ENCODE measurements at places on chromosomes 11 and 22.

- no peak for DNase-seq
Observed at GRCh38 chr22:46110215-46110614, 40.1 kb upstream of the PPARA start.

GRCh38 chr11:86671531-86672006 lies 847 bp downstream of the ME3 start:
- no peak for DNase-seq

DNA sequence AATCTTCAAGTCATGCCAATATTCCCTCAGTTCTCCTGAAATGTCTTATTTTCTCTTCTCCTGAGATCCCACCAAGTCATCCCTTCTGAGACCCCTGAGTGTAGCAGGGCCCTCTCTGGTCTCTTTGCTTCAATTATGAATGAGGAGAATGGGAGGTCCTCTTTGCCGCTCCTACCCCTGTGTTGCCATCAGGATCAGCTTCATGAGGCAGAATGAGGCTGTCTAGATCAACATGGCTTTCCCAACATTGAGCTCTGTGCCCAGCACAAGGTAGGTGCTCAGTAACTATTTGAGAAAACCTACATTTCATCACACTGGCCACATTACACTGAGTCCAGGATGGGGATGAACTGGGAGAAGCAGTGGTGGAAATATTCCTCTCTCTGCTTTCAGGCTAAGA lies 107.2 kb downstream of the ZNF280B start:
- no peak for DNase-seq

DNA sequence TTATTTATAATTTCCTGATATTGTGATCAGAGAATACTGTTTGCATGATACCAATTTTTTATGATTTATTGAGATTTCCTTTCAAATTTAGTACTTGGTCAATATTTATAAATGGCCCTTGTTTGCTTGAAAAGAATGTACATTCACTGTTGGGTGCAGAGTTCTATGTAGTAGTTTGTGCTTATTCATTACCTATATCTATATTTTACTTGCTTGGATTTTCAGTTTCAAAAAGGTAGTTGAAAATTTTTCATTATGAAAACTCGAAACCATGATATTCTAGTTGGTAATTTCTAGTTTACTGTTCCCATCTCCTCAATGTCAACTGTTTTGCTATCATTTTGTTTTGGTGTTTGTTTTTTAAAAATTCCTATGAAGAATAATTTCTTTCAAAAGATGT lies 155.7 kb downstream of the AASDHPPT start:
- DNase-seq: no peak

DNA sequence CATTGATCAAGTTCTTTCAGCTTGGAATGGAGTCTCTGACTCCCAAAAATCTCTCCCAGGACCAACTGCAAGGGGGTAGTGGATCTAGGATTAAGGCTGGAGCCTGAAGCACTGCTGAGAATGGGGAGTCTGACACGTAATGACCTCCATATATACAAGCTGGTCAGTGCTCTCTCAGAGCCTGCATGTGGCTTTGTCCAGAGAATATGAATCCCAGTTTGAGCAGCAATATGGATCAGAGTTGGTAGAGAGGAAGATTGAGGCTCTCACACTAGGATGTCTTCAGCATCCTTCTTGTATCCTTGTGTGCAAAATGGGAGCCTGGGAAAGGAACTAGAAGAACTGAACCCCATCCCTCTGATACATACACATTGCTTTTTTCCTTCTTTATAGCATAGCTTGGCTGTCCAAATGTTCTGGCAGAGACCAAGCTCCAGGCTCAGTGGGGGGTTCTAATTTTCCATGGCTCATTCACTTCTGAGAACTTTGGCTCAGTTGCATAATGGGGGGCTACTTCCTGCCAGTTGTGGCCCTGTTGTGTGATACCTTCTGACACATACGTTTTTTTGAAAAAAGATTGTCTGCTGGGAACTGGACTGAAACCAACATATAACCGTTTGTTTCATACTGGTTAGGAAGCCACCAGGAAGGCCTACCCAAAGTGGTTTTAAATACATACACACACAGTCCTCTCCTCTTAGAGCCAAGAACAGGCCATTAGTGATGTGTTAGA lies 138.2 kb downstream of the ETS1 start:
- DNase-seq: no peak

DNA sequence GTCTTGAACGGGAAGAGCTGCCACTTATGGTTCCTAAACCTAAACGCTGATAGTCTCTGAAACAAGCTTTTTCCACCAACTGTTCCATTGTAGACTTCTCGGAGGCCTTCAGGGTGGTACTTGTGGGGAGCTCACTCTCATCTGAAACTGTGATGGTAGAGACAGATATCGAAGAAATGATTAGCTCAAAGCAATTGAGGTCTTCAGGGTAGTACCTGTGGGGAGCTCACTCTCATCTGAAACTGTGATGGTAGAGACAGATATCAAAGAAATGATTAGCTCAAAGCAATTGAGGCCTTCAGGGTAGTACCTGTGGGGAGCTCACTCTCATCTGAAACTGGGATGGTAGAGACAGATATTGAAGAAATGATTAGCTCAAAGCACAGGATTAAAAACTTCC lies 175.7 kb downstream of the SWAP70 start:
- DNase-seq: no peak

DNA sequence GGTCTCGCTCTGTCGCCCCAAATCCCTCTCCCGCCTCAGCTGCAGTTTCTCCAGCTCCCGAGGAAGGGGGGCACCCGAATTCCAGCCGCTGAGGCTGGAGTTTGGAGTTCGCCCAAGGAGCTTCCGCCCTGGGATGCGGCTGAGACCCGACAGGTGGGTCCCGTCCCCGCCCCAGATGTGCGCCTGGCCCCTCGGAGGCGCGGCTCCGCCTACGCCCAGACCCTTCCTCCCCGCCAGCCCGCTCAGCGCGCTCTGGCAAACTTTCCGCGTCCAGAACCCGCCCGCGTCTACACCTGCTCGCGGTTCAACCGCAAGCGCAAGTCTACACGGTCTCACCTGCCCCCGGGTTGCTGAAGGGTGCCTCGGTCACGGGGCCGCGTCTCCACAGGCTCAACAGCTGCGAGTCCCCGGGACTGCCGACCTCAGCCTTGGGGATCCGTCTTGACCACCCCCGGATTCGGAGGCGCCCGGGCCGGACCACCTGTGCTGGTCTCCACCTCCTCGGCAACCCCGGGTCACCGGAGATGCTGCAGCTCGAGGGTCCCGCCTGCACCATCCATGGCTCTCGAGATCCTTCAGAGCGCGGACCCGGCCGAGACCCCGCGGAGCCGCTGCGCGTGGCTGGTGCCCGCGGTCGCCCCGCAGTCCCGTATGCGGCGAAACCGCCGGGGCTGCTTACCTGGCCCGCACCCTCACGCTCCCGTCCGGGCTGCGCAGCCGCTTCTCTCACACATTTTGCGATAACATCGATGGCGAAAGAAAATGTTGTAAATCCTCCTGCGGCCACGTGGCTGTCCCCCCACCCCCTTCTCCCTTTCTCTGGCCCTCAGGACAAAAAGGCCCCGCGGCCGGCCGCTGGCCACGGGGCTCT lies 63.6 kb downstream of the NFAM1 start:
- DNase-seq: no peak

DNA sequence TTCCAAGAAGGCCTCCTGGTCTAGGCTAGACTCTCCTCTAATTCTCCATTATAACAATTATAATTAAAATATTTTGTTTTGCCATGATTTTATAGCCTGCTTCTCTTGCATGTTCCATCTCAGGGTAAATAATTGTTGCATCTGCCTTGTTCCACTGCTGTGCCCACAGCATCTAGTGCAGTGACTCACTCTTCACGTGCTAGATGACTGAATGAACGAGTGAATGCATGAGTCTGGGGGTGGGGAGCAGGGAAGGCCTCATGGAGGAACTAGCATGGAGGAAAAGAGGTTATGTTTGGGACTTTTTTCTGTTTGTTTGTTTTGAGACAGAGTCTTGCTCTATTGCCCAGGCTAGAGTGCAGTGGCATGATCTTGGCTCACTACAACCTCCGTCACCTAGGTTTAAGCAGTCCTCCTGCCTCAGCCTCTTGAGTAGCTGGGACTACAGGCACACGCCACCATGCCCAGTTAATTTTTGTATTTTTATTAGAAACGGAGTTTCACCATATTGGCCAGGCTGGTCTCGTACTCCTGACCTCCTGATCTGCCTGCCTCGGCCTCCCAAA lies 5.2 kb upstream of the OAF start:
- DNase-seq: peak; percentile 51

DNA sequence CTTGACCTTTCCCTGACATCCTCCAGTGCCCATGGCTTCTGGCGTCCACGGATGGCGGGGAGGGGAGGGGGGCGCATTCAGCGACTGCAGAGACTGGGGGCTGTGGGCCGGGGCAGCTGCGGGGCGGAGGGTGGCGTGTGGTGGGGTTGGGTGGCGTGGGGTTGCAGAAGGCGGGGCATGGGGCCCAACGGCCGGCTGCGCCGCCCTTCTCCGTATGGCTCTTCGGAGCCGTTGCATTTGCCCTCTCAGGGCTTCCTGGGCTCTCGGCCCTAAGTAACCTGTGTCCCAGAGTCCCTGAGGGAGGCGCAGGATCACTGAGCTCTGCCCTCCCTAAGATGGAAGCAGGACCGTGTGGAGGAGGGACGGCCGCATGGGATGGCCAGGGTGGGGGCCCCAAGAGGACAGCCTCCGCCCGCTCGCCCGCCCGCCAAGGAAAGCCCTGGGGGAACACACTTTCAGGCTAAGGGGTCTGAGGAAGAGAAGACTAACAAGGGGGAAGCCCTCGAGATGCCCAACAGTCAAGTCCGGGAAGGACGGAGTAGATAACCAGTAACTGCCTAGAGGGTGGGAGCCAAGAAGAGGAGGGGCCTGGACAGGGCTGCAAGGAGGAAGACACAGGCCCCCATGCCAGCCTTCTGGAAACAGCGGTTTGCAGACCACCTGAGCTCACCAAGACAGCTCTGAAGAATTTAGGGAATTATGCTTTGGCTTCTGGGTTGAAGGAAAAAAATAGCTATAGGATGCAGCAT lies 9.2 kb upstream of the AIFM3 start:
- DNase-seq: no peak

- peak; percentile 77 for DNase-seq
Observed at GRCh38 chr11:72703267-72704008, 29.2 kb upstream of the PDE2A start.

GRCh38 chr11:111407652-111408051 lies 28.6 kb upstream of the POU2AF1 start:
- DNase-seq: no peak

GRCh38 chr11:72773696-72774095 lies 20.2 kb downstream of the STARD10 start:
- DNase-seq: no peak

DNA sequence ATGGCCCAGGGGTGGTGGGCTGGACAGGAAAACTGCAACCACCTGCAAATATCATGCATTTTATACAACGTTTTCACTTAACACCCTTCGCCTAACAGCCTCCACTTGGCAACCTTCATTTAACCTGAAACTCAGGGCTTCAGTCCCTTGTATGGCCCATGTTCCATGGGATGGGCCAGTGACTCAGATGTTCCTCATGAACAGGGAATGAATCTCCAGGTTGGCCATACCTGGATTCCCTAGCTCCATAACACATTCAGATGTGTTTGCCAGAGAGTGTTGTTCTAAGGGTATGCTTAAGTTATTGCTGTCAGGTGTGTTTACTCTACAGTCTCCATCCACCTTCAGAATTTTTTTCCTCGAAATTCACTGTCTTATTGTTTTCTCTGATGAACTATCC lies 316.9 kb downstream of the JRKL start:
- no peak for DNase-seq

DNA sequence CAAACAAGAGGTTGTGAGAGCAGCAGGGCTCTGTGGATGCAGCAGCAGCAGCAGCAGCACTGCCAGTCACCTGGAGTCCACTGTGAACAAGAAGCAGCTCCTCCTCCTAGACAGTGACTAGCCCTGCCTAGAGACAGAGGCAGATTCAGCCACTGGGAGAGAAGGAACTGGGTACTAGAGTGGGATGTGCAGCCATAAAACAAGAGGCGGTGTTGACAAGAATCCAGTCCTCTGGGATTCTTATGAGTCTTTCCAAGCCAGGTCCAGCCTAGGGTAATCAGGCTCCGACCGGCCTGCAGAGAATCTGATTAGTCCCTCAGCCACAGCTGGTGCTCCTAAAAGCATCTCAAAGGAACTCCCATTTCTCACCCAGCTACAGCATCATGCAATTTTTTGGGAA lies 83.9 kb upstream of the USP47 start:
- no peak for DNase-seq

DNA sequence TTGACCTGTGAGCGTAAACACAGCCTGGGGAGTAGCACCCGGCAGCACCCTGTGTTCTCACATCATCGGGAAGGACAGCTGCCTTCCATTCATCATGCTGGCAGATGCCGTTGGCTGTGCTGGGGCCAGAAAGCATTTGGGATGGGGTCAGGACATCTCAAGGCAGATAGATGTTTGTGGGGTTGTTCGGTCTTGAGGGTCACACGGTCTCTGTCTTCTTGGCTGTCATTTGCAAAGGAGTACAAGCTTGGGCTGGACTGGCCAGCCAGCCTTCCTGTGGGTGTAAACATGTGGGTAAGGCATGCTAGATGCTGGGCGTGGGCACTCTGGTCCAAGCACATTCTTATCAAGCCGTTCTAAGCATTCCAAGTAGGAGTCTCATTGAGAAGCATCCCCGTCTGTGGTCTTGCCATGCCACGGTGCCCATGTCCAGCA lies 81.4 kb downstream of the TBC1D22A start:
- no peak for DNase-seq

GRCh38 chr22:32618441-32619140 lies 144.0 kb downstream of the FBXO7 start:
- no peak for DNase-seq
